Fibroblast of pulmonary artery (primary cell): ENCODE measurements at places on chromosomes 6 and 20.

DNA sequence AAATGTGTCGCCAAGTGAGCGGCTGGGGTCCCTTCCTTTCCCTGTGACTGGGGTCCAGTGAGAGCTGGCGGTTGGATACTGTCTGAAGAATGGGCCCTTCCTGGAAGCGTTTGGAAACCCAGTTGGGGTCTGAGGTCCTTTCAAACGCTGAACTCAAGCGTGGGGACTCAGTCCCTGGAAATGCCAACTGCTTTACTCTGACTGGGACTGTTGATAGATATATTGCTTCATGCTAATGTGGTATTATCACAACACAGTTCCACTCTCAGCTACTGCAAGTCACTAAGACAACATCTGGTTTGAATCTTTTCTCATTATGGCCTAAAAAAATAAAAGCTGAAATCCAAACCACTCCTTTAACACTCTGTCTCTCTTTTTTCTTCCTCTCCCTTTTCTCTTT is 23.7 kb upstream of the PSMF1 start:
- no peak for DNase-seq

- DNase-seq: peak; percentile 81
Measured at GRCh38 chr6:157034436-157035230, 257.5 kb downstream of the ARID1B start.

DNA sequence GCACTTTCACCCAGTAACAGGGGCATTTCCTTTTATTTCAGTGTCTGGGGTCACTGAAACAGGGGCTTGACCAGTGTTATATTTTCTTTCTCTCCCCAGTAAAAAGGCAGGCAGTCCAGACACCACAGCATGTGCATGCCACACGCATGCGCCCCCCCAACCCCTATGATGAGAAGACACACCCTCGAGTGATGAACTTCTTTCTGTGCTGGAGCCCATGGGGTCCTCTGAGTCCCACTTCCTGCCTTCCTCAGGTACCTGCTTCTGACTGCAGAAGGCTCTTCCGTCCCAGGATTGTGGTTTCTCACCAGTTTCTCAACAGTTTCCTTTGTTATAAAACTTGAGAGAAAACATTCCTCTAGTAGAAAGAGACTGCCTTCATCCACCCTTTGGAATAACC is 45.7 kb upstream of the TMEM181 start:
- DNase-seq: no peak

DNA sequence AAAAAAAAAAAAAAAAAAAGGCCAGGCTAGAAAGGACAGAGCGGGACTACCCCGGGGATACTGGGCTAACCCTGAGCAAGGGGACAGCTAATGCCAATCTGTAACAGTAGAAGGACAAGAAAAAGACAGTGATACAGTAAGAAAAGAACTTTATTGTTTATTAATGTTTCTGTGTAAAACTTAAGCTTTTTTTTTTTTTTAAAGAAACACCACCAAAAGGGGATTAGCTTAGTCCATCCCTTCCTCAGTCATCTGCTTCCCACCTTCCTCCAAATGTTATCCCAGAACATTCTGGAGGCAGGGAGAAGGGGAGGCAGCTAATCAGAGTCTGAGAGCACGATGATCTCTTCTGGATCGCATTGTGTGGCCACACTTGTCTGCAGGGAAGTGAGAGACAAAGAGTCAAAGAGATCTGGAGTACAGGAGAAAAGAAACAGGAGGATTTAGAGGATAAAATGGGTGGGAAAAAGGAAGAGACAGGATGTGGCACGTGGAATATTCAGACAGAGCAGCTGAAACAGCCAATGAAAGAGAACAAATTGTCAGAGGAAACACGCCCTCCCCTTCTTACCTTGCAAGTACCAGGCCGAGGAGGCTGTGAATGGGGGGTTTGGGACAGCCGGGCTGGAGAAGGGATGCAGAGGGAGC is 1.0 kb upstream of the ZBTB22 start:
- no peak for DNase-seq

DNA sequence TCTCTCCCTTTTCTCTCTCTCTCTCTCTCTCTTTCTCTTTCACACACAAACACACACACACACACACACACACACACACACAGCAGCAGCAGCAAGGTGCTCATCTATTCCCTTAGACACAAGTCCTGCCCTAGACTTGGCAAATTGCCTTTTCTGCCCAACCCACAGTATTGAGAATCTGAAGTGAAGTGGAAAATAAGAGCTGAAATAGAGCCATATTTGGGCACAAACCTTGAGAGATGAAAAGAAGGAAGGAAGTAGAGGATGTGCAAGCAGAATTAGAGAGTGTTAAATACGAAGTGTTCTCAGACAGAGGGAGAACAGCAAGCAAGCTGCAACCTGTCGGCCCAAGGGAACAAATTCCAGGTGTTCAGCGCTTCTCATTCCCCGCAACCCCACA is 557.5 kb upstream of the NOX3 start:
- no peak for DNase-seq

GRCh38 chr6:64644024-64644423 is 1008.4 kb downstream of the PHF3 start:
- DNase-seq: no peak

DNA sequence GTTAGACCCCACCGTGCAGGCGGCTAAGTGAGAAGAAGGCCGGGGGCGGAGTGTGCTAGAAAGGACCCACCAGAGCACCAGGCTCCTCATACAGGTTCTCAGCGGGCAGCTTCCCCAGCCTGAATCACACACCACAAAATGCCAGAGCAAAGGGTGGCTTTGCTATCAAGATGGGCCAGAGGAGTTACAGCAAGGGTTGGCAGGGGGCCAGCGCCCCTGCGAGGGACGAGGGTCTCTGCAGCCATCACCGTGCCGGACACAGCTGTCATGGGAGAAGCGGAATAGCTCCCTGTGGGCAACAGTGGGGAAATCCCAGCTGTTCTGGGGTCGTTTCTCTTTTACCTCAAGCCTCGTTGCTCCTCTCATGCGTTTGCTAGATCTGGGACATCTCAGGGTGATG is 206.3 kb downstream of the SMOC2 start:
- no peak for DNase-seq

DNA sequence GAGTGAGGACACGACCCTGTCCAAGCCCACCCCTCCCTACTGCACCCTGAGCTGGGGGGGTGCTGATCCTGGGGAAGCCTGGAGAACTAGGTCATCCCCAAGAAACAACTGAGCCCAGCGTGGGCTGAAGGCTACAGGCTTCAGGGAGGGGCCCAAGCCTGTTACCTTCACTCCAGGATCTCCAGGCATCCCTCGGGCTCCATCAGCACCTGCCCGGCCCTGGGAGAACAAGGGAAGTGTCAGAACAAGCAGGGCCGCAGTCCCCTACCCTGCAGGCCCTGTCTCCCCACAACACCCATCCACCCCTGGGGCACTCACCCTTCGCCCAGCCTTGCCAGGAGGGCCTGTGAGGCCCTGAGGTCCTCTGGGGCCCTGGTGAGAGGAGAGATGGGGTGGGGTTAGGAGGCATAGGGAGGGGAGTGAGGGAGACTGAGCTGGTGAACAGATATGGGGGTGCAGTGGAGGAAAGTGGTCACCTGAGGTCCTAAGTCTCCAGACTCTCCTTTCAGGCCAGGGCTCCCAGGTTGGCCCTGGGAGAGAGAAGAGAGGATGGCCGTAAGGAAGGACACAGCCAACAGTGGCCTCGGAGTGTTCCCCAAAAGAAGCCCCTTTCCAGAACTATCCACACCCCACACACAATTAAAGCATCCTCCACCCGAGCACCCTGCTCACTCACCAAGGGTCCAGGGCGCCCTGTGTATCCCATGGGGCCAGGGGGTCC is 13.4 kb downstream of the COL11A2 start:
- no peak for DNase-seq

GRCh38 chr20:49624317-49624716 is 56.4 kb upstream of the PTGIS start:
- DNase-seq: no peak

DNA sequence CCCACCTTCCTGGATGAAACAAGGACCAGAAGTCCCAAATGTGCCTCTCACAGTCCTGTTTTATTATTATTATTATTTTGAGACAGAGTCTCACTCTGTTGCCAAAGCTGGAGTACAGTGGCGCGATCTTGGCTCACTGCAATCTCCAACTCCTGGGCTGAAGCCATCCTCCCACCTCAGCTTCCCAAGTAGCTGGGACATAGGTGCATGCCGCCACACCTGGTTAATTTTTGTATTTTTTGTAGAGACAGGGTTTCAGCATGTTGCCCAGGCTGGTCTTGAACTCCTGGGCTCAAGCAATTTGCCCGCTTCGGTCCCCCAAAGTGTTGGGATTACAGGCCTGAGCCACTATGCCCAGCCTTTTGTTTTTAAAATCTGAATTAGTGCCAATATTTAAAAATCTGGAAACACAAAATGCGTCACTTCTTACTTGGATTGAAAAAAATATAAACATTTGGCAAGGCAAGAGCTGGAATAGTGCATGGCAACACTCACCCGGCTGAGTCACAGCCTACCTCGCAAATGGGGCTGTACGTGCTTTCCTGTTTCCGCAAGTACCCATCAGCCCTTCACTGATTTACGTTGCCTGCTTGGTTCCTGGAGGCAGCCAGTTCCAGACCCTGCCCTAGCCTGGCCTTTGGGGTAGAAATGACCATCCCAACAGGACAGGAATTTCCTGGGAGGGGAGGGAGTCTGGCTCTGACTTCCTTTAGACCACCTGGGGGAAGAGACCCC is 6.3 kb downstream of the SDCBP2 start:
- peak; percentile 99 for DNase-seq

DNA sequence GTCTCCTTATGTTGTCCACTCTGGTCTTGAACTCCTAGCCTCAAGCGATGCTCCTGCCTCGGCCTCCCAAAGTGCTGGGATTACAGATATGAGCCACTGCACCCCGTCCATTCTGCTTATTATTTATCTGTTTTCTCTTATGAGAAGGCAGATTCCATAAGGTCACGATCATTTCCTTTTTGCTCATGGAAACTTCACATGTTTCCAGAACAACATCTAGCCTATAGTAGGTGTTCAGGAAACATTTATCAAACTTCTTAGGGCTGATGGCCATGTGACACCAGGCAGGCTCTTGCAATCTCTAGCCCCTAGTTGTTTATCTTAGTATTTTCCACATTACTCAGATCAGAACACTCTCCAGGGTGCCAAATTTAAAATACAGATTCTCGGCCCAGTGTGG is 61.2 kb downstream of the ZFP64 start:
- peak; percentile 55 for DNase-seq

GRCh38 chr6:31354864-31355582 is 2.0 kb downstream of the HLA-B start:
- DNase-seq: no peak

DNA sequence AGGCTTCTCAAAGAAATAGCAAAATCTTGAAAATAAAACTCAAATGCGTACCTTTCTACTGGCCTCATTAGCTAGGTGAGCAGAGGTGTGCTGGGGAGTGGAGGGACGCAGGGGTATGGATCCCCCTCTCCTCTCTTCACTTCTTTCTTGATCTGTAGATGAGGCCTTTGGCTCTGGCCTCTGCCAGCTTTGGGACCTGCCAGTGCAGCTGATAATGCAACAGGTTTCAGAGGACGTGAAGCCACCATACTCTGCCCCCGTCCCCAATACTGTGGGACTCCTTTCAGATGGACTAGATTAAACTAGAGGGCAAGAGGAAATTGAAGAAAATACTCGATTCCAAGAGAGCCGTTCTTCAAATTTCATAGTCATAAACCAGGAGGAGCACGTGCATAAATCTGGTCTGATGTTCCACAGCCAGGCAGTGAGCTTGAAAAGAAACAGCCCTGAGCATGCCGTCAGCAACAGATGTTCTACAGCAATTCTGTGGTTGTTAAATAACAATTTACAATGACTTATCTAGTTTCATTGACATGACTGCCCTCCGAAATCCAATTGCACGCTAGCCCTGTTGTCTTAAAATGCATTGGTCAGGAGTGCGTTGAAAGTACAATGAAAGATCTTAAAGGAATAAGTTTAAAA is 245.3 kb upstream of the FOXQ1 start:
- DNase-seq: no peak

GRCh38 chr6:32070814-32071543 is 32.8 kb downstream of the CYP21A2 start:
- no peak for DNase-seq

- no peak for DNase-seq
Measured at GRCh38 chr6:39310542-39310941, 3.7 kb downstream of the KCNK17 start.

DNA sequence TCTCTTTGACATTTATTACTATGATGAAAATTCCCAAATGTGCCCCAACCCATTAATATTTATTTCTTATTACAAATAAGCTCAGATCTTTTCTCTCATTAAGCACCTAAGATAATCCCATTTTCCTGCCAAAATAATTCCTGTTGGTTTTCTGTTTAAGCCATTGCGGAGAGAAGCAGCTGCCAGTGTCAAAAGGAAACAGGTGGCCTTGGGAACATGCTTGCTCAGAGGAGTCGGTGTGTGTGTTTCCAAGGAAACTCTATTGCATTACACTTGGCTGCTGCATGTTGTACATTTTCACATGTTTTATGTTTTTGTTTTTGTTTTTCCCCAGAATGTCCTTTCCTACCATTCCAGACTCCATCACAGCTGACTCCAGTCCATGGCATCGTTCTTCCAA is 56.4 kb downstream of the CD24 start:
- no peak for DNase-seq

- no peak for DNase-seq
Measured at GRCh38 chr6:1023229-1023628, 288.7 kb upstream of the FOXQ1 start.

GRCh38 chr6:41580690-41581089 is 34.5 kb downstream of the FOXP4 start:
- no peak for DNase-seq

DNA sequence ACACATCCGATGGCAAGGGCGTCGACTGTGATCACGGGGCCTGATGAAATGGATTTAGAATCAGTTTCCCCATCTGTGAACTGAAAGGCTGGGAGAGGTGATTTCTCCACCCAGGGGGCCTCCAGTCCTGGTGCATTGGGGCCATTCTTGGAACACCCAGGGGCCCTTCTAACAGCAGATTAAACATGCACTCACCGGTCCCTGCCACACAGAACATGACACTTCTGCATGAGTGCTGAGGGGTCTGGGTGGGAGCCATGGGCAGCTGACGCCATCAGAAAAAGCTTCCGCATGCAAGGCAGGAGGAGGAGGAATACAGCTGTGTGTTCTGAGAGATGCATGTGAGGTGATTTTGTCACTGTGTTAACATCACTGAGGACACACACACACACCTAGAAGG is 26.8 kb downstream of the DLL1 start:
- no peak for DNase-seq

DNA sequence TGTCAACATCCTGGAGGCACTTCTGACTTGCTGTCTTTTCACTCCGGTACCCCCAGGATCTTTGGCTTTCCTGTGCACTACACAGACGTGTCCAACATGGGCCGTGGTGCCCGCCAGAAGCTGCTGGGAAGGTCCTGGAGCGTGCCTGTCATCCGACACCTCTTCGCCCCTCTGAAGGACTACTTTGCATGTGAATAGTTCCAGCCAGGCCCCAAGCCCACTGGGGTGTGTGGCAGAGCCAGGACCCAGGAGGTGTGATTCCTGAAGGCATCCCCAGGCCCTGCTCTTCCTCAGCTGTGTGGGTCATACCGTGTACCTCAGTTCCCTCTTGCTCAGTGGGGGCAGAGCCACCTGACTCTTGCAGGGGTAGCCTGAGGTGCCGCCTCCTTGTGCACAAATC is 12.0 kb upstream of the MAPRE1 start:
- no peak for DNase-seq
